Activated naive CD8-positive, alpha-beta T cell treated with anti-CD3 and anti-CD28 coated beads, Interleukin-2, amount 50 U/mL, for 16 hours (primary cell): ENCODE measurements at places on chromosomes 2 and 18.

DNA sequence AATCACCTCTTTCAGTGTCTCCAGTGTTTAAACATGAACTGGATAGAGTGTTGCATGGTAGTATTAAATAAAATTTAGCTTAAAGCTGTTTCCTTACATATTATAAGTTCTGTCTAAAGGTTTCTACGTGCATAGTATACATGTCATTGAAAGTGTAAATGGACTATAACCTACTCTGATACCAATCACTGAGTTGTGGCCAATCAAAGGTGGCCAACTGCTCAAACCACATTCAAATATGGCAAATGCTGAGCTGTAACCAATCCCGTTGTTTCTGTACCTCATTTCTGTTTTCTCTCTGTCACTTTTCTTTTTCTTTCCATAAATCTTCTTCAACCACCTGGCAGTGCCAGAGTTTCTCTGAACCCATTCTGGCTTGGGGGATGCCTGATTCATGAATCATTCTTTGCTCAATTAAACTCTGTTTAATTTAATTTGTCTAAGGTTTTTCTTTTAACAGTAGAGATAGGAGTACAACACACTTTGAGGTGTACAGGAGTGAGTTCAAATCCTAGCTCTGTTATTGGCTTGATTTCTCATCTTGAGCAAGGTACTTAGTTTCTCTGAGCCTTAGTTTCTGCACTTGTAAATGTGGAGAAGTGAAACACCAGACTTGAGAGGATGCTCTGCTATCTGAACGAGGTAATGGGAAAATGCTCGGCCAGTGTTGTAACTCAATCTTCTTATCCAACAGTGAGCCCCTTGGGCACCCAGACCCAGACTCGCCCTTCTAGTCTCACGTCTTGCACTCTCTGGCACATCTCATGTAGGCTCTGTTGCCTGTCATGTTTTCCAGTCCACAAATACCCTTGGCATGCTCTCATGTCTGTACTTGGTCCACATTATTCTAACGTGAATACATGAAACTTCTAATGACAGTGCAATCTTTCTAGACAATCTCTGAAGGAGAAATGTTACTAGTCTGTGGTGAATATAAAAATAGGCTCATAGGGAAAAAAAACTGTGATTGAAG is 228.0 kb downstream of the PIK3C3 start:
- DNase-seq = no peak

DNA sequence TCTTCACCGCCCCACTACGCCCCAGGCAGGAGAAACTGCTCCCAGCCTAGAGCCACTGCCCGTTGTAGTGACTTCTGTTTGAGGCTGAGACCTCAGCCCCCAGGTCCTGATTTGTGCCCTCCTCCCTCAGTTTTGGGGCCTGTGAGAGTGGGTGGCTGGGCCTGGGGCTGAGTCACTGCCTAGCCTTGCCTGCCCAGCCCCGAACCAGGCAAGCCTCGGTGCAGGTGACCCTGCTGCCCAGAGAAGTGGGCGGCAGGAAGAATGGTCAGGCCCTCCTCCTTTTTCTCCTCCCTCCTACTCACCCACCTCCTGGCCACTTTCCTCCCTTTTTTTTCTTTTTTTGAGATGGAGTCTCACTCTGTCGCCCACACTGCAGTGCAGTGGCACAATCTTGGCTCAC is 66.6 kb downstream of the ZFP36L2 start:
- no peak for DNase-seq

- DNase-seq = no peak
Measured at GRCh38 chr18:3121259-3121658, 98.5 kb downstream of the MYOM1 start.

DNA sequence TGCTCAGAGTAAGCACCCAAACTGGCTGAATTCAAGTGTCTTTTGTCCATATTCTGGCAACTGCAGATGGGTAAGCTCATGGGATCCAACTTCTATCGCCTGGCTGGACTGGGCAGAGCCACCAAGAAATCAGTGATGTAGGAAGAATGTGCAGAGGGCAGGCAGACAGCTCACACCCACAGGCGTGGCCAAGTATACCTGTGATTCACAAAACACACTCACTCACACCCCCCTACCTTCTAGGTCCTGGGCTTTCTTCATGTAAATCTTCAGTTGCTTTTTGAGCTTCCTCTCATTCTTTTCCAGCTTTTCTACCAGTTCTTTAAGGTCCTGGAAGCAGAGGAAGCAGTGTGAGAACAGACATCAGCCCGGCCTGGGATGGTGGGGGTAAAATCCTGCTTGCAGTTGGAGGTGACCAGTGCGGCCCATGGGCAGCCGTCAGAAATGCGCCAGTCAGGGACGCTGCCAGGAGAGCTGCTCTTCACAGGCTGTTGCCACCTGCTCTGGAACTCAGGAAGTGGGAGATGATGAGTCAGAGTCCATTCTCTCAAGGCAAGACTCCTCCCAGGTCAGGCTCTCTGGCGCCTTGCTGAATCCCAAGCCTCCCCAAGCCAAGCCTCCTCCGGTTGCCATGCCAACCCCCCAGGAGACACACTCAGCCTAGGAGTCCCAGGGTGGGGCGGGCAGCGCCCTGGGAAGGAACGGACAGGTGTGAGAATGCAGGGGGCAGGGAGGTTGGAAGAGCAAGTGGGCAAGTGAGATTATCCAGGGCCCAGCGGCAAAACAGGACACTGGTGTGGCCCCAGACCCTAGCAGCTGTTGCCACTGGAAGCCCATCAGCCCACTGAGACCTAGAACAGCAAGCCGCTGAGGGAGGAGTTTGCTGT is 36.2 kb upstream of the ACAA2 start:
- DNase-seq = no peak

DNA sequence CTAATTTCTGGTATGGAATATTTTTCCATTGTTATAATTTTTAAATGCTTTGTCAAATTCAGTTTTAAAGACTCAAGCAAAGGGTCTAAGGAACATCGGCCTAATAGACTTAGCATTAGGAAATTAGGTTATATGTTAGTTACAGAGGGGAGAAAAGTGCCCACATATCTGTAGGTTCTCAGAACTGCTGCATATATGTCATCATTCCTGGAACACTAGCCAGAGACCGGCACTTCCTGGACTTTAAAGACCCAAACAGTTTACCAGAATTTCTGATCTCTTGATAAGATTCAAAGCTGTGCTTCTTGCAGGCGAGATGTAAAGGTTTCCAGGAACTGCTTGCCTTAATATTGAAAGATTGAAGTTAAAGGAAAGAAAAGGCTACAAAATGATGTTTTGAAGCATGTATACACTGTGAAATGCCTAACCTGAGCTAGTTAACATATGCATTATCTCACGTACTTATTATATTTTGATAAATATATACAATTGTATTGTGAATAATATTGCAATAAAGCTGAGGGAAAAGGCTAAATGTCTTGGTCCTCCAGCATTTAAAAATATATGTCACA is 993.6 kb downstream of the LRP1B start:
- DNase-seq = no peak

- DNase-seq = no peak
Measured at GRCh38 chr2:11082880-11083279, 72.4 kb upstream of the SLC66A3 start.

DNA sequence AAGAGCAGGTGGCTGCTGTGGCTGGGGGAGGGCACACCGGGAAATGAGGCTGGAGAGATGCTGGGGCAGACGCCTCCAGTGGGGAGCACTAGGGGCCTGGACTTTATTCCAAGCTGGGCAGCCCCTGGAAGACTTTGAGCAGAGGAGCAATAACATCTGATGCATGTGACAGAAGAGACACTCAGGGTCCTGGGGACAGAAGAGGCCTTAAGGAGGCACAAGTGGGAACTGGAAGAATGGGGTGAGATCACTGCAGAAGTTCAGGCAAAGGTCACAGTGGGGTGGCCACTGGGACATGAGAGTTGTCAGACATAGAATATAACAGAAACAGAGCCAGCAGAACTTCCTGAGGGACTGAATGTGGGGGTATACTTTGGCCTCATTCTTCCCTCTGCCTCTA is 24.0 kb downstream of the TGFA start:
- DNase-seq = no peak

DNA sequence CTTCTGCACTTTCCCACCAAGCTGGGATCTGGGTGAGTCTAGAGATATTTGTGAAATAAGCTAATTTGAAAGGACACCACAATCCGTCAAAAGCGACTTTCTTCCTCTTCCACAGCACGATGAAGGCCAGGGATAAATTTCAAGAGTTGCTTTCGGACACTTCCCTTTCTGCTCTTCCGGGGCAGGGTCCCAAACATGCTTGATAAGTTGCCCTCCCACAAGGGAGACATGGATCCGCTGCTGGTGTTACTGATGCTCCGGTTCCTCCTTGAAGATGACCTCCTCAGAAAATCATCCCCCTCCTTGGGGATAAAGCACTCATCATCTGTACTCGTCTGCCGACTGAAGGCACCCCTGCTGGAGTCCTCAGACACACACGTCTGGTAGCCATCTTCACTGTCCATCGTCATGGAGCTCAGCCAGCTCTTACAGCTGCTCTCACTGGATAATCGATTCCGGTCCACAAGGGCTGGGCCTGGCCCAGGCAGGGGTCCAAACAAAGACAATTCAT is 28.2 kb downstream of the CYTIP start:
- no peak for DNase-seq

DNA sequence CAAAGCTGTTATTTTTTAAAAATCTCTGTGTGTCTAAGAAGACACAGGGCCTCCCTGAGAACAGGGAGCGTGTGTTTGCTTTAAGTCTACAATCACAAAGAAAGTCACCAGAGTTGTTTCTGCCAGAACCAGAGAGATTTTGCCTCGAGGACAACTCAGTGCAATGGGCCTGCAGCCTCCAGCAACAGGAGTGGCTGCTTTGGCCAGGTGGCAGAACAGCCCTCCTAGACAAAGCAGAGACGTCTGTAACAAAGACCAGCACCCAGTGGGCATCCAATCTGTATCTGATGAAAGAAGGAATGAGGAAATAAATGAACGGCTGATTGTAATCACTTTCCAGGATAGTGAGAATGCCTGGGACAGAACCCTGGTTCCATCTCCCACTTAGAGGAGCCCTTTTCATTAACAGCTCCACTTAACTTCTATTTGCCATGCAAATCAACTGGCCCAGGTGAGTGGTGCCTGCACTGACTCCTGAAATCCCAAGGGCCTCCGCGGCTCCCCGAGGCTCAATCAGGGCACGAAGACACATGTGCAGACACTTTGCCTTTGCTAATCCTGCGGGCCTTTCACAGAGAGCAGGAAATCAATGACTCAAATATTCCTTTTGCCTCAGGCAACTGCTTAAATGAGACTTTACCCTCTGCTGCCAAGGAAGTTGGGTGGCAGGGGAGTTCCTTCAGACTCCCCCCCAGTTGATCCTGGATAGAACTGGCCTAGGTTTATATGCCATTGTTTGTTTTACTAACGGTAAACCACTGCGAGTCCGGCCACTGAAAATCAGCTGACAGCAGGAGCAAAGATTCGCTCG is 146.5 kb downstream of the CABLES1 start:
- no peak for DNase-seq

DNA sequence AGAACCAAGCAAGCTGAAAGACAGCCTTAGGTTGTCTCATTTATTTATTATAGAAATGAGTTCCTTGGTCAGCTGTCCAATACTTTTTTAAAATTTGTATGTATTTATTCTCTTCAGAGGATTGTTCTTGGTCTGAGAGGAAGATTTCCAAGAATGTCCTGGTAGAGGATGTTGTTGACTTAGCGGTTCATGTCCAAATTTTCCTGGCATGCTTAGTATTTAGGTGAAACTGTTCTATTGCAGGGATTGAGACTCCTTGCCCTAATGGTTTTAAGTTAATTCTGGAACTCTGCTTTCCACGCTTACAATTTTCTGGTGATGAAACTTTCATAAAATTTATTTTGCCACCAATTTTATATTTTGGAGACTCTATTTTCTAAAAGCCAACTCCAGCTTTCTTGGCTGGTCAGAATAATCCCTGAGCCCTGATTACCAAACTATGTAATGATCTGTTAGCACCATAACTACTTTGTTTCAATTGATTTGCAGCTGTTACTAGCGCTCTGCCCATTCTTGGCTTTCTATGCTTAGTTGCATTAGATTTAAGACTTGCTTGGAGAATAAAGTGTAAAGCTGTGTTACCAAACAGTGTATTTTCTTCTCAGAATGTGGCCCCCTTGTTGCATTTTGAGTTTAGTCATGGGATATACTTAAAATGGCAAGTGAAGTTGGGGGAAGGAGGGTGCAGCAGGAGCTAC is 1868.8 kb upstream of the CELF4 start:
- DNase-seq = no peak

- DNase-seq = no peak
Measured at GRCh38 chr18:68177807-68178702, 536.9 kb downstream of the TMX3 start.

GRCh38 chr2:233706720-233707119 is 6.0 kb upstream of the UGT1A5 start:
- no peak for DNase-seq

- no peak for DNase-seq
Measured at GRCh38 chr2:229066121-229066715, 204.9 kb downstream of the PID1 start.

GRCh38 chr2:240139666-240140393 is 628 bp downstream of the OTOS start:
- no peak for DNase-seq

DNA sequence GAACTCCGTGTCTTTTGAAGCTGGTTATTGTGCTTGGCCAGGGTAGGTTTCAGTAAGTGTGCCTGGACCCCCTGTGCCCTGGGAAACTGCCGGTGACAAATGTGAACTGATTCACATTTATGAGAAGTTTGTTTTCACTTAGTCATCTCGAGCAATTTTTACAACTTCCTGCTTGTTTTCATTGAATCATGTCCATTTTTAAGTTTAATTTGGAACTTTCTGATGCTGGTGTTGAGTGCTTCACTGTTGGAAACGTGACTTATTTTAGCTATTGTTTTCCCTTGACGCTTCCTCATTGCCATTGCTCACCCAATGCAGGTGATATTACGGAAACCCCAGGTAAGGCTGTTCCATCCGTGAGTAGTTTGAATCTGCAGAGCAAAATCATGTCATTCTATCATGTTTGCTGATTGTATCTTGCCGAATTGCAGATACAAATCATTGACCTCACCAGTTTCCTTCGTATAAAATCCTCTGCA is 97.2 kb downstream of the RTN4 start:
- DNase-seq = no peak

- no peak for DNase-seq
Measured at GRCh38 chr2:42106257-42106816, 58.5 kb downstream of the PKDCC start.

- DNase-seq = no peak
Measured at GRCh38 chr2:18546567-18546966, 13.9 kb downstream of the RDH14 start.

DNA sequence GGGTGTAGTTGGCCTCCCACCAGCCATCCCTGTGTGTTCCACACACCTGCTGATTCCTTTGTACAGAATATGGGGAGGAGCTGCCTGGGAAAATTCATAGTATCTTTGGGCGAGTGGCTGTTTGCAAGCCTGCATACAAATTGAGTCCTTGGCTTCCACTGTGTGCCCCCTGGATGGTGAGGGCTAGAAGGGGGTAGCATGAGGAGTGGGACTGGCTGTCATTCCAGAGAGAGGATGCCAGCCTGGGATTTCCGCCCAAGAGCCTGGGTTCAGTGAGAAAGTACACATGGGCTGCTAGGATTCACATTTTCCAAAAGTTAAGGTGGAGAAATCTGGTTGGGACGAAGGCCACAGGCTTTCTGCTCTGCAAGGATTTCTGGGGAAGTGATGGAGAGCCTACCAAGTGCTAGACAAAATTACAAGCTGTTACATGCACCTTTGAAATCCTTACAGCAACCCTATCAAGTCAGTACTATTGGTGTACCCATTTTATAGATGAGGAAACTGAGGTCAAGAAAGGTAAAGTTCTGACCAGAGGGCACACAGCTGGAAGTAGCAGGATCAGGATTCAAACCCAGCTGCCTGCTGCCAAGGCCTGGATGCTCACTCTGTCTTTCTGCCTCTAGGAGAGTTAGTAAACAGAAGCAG is 606 bp upstream of the TOGARAM2 start:
- no peak for DNase-seq
